ENCODE measurements at places on chromosomes 3 and 15. TPM values are rescaled to one million over a fixed set of nuclear protein-coding genes. Genes with fewer than 3 reads are reported as not detected.

Gene TMEM42
- total RNA-seq, result 12.1 TPM

Gene MELTF
- 4.4 TPM for total RNA-seq

Gene CDHR4
- not detected for total RNA-seq

Gene P2RY14
- total RNA-seq, result 9.9 TPM

Gene IQCF5
- total RNA-seq, result not detected

Gene TRIM42
- not detected for total RNA-seq

Gene DCUN1D1
- total RNA-seq, result 21.3 TPM

Gene UPK1B
- total RNA-seq, result 61.1 TPM

Gene CXCR6
- total RNA-seq, result 1.1 TPM

Gene FGF7
- total RNA-seq, result 2.6 TPM

Data from stomach (tissue), 19 donors.